ENCODE measurements at places on chromosomes 5 and 9. TPM values are rescaled to one million over a fixed set of nuclear protein-coding genes. Genes with fewer than 3 reads are reported as not detected.

GRCh38 chr9:116282597-116282996 is 129.0 kb downstream of the PAPPA start:
- DNase-seq = no peak

OLFM1 gene
- 40.9 TPM for total RNA-seq

DNA sequence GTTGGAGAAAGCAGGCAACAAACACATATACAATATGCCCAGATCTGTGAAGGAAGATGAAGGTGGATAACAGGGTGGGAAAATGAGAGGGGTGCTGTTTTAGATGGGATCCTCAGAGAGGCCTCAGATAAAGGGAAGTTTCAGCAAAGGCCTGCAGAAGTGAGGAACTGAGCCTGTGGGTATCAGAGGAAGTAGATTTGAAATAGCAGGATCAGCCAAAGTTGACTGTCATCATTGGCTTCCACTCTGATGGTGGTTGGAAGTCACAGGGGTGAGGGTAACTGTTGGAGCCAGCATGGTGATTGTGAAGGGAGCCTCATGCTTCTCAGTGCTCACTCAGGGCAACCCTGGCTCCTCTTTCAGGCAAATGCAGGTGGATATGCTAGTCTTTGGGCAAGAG is 607.2 kb upstream of the CLINT1 start:
- DNase-seq = no peak

- no peak for DNase-seq
These were observed 90.0 kb upstream of the ITGA2 start for GRCh38 chr5:52898961-52899680.

- no peak for DNase-seq
These were observed 177.2 kb upstream of the TUT7 start for GRCh38 chr9:86531273-86531970.

TSSK1B gene
- total RNA-seq = not detected

Measured in spleen (tissue), 13 donors.